ENCODE measurements at places on chromosomes 1 and 21.

- no peak for DNase-seq
Observed at GRCh38 chr1:119747451-119747850, 21.3 kb downstream of the HMGCS2 start.

DNA sequence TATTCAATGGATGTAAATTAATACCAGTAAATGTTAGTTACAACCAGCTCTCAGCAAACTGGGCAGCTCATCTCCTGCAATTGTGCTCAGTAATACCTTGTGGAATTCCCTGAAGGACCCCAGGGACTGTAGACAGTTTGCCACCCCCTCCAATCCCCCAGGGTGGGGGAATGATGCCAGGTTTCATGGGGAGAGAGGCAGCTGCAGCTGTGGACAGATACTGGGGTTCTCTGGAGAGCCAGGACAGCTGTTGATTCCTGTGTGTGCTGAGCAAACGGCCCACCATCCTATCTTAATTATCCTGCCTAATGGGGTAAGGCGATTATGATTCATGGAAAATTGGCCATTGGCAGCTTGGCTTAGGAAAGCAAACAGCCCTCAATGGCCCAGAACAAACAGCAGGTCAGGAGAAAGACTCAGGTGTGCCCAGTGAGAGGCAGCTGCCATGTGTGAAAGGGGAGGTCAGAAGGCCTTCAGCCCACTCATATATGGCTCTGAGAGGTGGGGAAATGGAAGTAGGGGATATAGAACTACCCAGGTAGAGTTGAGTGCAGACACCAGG lies 148.9 kb upstream of the CTTNBP2NL start:
- DNase-seq = peak; percentile 17

GRCh38 chr1:90402893-90403849 lies 313.9 kb downstream of the BARHL2 start:
- peak; percentile 86 for DNase-seq

DNA sequence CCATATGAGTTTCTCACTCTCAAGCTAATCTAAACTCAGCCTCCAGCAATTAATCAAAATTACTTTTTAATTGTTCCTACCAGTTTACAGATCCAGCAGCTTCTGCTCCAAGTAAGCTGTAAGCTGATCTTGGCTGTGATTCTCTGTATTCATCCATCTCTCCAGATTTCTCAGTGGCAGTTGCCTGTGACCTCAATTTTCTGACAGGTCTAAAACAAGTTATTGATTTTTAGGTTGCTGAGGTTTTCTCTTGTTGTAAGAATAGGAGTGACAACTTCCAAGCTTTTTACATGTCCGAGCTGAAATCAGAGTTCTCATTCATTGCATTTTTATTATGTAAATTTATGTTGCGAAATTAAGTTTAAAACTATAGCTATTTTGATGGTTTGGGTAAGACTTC lies 1044.4 kb downstream of the PLA2G4A start:
- DNase-seq = no peak

GRCh38 chr1:226371027-226371694 lies 36.7 kb downstream of the PARP1 start:
- DNase-seq = no peak

- peak; percentile 92 for DNase-seq
Observed at GRCh38 chr1:63522891-63523728, at the start of the genes EFCAB7 and ITGB3BP. EFCAB7 (plus strand) TSS chr1:63523525; CDS start chr1:63525573, 2,048 bp downstream. ITGB3BP (minus strand) TSS chr1:63523225; CDS start chr1:63523133, 92 bp downstream.

DNA sequence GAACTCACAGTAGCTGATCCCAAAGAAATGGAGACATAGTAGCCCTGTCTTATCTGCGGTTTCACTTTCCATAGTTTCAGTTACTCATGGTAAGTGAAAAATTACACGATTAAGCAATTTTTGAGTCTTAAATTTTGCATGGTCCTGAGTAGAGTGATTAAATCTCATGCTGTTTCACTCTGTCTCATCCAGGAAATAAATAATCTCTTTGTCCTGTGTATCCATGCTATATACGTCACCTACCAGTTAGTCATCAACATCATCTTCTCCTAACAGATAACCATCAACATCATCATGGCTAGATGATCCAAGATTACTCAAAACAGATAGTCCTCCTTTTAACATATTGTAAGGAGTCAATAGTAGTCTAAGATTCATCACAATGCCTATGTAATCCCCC lies 1589.3 kb downstream of the BRINP3 start:
- no peak for DNase-seq

GRCh38 chr1:170559166-170559565 lies 27.2 kb downstream of the GORAB start:
- DNase-seq = no peak

GRCh38 chr1:207084701-207085180 lies 3.9 kb upstream of the C4BPB start:
- peak; percentile 61 for DNase-seq

DNA sequence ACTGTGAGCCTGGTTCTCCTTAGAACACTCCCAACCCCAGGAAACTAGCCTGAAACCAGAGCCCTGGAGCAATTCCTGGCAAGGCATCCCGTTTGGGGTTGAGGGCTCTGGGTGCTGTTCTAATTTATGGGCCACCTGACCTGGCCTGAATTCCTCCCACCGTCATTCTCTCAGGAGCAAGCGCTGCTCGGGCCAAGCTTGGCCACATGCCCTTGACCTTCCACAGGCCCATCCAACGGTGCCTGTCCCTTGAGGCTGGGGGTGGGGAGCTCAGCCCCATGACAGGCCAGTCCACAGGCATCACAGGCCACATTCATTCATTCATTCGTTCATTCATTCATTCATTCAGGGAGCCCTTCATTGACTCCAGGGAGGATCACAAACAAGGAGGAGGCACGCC lies 5.3 kb downstream of the PADI2 start:
- no peak for DNase-seq

DNA sequence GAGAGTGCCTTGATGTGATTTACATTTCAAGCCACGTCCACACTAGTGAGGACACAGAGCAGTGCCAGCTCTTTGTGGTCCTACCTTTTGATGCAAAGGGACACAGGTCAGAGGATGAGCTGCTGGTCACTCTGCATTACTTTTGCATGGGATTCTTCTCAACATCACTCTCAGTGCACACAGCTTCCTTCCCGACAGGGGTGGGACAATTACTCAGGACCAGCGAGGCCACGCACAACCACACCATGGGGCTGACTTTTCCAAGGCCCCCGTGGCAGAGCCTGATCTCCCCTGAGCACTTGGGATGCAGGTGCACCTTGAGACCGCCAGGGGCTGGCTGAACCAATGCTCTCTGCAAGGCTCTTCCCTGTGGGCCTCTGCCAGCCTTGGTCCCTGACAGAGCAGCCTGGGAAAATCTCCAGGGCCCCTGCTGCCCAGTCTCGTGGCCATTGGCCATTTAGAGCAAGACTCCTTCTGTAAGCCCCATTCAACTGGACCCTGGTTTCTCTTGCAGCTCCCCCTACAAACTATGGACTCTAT lies 13.2 kb upstream of the PRAMEF12 start:
- DNase-seq = no peak

DNA sequence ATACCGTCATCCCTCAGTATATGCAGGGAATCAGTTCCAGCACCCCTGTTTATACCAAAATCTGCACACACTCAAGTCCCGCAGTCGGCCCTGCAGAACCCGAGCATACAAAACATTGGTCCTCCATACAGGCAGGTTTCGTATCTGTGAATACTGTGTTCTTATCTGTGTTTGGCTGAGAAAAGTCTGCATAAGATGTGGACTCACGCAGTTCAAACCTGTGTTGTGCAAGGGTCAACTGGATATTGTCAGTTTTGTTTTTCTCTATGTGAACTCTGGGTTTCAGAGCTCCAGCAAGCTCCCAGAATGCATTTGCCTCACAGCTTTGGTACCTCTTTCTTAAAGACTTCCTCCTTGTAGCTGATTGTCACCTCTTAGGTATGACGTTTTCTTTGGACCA lies 100.6 kb downstream of the NR5A2 start:
- DNase-seq = no peak

- DNase-seq = peak; percentile 87
Observed at GRCh38 chr1:226034482-226034881, 28.0 kb upstream of the H3-3A start.

DNA sequence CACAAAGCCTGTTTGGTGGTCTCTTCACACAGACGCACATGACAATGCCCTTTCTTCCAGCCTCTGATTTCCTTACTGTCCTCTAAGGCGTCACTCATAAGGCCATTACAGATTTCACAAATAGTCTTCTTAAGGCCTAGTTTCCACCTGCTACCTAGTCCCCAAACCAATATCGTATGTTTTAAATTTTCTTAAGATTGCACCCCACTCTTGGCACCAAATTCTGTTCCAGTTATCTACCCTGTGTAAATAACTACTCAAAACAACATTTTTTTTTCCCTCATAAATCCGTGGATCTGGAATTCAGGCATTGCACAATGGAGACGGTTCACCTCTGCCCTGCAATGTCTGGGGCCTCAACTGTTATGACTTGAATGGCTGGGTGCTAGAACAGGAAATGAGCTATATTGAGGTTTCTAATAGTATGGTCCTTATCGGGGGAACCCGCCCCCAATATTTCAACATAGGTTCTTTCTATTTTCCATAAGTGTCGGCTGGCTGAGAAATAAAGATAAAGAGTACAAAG lies 36.9 kb upstream of the SERTAD4 start:
- no peak for DNase-seq

- no peak for DNase-seq
Observed at GRCh38 chr1:174322202-174322862, 125.4 kb upstream of the GPR52 start.

GRCh38 chr1:201406831-201407406 lies 7.8 kb upstream of the LAD1 start:
- no peak for DNase-seq

DNA sequence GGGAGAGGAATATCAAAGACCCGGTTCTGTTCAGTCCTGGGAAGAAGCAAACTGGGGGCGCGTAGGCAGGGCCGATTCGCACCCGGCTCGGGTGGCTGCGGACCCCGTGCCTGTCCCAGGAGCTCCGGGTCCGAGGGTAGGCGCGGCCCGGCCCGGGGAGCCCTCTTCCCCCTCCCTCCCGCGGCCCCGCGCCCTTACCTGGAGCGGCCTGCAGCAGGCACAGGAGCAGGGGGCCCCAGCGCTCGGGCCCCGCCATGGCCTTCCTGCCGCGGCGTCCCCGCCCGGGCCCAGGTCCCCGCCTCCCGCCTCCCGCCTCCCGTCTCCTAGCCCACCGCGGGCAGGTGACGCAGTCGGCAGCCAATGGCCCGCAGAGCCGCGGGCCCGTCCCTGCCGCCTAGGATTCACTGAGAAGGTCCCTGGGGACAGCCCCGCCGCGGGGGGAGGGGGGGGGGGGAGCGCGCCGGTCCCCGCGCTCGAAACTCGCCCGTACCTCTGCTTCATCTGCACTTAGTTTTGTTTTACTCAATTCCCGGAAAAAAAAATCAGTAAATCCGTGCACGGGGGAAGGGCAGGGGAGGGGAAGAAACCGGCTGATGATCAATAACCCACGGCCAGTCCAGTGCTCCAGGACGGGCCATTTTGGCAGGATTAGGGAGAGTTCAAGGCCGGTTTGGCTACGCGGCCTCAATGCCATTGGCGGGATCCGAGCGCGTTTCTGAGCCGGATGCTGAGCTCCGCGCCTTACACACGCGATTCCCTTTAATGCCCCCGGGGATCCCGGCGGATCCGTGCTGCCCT lies at the start of gene IFNLR1:
Gene IFNLR1, minus strand, starts transcription at position 297 of the 798 bp plus-strand sequence. Its CDS starts 41 bp downstream, at position 256.
- DNase-seq = peak; percentile 18

GRCh38 chr1:228958121-228958520 lies 222.8 kb downstream of the RHOU start:
- DNase-seq = no peak

- DNase-seq = no peak
Observed at GRCh38 chr1:147798731-147799130, 38.3 kb upstream of the GJA5 start.

DNA sequence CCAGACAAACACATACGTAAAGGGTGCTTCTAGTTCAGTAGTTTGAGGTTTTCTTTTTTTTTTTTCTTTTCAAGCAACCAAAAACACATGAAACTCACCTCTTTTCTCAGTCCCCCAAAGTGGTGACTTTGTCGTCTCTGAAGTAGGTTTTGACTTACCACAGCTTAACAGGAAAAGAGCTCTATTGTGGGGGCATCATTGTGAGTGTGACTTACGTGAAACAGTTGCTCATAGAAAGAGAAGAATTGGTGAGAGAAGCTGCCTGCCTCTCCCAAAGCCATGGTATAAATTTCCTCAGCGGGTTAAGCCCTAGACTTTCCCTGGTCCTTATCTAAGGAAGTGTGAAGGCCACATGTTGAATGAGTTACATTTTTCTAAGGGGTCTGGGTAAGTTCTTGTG lies 11.9 kb downstream of the FASLG start:
- DNase-seq = no peak

- DNase-seq = peak; percentile 59
Observed at GRCh38 chr1:25641931-25642573, 25.5 kb downstream of the MAN1C1 start.

DNA sequence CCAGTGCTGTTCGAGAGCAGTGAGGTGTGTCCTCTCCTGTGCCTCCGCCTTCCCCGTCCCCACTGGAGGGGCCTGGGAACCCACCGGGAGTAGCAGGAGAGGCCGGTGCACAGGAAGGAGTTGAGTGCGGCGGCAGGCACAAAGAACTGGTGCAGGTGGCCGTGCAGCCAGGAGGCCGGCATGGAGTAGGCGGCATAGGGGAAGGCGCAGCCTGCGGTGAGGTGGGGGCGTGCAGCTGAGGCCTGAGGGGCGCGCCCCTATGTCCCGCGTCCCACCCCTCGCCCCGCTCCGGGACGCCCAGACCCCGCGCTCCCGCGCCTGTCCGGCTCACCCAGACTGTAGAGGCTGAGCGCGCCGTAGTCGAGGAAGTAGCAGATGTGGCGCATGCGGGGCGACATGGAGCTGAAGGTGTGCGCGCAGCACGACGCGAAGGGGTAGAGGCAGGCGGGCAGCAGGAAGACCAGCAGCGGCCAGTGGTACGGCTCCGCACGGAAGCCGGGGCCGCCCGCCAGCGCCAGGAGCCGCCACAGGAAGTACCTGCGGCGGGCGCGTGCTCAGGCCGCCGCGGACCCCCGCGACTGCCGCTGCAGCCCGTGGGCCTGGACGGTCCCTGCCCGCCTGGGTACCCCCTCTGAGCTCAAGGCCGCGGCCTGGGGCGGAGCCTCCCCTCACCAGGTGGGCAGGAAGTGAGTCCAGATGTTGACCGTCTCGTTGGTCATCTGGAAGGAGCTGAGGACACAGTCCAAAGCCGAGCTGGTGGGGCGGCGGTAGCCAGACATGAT lies 2.2 kb downstream of the PAQR6 start:
- DNase-seq = no peak

GRCh38 chr1:50329332-50329932 lies 93.8 kb downstream of the DMRTA2 start:
- no peak for DNase-seq

GRCh38 chr1:178867670-178868069 lies 3.2 kb downstream of the ANGPTL1 start:
- no peak for DNase-seq
